Uterus (tissue), 4 donors: ENCODE measurements at places on chromosomes 1 and 21.

DNA sequence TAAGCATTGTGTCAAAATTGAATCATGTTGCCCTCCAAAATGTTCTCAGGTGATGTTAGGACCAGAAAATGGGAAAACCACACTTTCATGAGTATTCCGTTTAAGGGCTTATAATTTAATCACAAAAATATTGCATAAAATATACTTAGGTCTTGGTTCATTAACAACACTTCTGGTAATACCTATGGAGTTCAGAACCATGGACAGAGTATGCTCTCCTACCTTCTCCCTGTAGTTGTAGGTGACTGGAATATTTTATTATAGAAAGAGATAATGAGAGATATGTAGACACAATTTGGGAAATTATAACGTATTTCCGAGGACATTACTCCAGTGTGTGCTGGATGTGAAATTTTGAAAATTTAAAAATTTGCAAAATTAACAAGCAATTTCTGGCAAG lies 232.5 kb downstream of the NCAM2 start:
- DNase-seq = no peak

GRCh38 chr1:246306415-246307037 lies 200.6 kb downstream of the SMYD3 start:
- DNase-seq = no peak

DNA sequence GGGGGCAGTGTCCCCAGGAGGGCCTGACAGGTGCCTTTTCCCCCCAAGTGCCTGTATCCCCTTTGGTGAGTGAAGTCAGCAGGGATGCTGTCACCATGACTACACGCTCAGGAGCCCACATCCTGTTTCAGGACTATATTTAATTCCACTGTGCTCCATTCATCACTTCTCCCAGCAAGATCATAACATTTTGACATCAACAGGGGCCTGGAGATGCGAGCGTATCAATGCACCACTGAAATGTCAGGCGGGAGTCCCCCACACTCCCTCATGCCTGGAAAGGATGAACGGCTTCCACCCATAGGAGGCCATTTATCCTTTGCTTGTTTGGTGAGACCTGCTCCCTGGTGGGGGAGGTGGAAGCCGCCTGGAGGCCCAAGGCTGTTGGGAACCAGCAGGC lies 119.1 kb downstream of the PTPRU start:
- no peak for DNase-seq

- DNase-seq = no peak
Measured at GRCh38 chr1:5140136-5140535, 485.7 kb downstream of the AJAP1 start.

- no peak for DNase-seq
Measured at GRCh38 chr1:162019006-162019405, 4.7 kb downstream of the OLFML2B start.

- DNase-seq = peak; percentile 67
Measured at GRCh38 chr1:168084396-168085231, 52.1 kb downstream of the GPR161 start.

- DNase-seq = no peak
Measured at GRCh38 chr1:179883040-179883744, 1.1 kb downstream of the TOR1AIP1 start.

- DNase-seq = no peak
Measured at GRCh38 chr1:169478094-169478672, 7.6 kb downstream of the SLC19A2 start.

DNA sequence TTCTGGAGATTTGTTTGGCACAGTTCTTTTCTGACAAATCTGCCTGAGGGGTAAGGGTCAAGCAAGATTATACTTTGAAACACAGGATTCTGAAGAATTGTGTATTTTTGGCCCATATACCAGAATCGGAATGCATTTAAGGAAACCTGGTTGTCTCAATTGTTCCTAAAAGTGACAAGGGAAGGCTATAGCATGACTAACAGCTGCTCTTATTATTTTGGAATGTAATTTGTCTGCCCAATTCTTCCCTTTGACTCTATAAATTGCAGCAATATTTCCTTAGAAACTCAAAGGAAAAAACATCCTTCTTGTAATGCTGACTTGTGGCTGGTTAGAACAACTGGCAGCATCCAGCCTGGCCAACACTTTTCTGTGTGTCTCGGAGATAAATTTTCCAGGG lies 15.8 kb upstream of the VCAM1 start:
- DNase-seq = no peak
